ENCODE measurements at places on chromosomes 6 and 20. TPM values are rescaled to one million over a fixed set of nuclear protein-coding genes. Genes with fewer than 3 reads are reported as not detected.

- no peak for DNase-seq
These were observed 61.5 kb upstream of the TMEM181 start for GRCh38 chr6:158498362-158498761.

DNA sequence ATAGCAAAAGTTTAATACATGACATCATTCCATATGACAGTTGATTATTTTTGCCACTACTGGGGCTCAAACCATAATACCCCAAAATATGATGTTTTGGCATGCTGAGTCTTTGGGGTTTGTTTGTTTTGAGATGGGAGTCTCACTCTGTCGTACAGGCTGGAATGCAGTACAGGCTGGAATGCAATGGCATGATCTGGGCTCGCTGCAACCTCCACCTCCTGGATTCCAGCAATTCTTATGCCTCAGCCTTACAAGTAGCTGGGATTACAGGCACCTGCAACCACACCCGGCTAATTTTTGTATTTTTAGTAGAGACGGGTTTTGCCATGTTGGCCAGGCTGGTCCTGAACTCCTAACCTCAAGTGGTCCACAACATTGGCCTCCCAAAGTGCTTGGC, 1.3 kb upstream of the MRS2 start:
- DNase-seq, result no peak

DNA sequence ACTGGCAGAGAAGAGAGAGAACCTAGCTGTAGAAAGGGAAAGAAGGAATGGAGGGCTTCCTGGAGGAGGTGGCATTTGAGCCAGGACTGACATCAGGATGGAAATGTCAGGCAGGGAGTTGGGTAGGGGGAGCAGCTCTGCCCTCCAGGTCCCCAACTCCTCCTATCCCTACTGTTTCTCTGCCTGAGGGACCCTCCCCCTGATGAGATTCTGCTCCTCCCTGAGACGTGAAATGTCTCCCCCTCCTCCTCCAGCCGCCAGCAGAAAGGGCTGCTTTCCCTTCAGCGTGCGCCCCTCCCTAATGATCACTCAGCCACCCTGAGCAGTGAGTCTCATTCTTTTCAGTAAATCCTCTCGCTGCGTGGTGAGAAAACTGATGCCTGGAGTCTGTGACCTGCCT, 40.6 kb downstream of the HLA-DPB1 start:
- no peak for DNase-seq

DNA sequence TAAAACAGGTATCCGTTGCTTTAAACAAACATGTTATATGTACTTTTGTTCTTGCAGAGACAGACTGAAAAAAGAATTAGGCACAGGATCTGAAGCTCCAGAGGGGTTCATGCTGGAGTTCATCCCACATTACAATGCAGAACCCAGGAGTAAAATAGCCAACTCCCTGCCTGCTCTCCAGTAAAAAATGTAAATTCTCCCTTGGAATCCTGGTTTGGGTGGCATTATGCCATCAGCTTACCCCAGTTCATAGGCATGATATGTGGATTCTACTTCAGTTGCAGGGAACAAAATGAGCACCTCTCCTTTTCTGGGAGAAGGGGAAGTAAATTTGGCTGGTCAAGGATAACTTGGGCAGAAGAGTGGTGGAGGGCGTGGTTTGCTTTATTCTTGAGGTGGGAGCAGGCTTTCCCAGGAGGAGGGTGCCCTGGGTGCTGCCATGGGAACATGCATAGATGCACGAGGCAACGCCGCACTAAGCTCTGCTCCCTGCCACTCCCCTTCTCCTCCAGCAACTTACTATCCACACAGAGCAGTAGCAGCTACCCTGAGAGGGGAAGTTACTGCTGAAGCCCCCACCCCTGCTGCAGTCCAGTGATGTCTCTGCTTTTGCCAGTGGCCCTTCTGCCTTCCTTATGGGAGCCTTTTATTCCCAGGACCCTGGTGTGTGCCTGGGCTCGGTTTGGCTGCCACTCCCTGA, 71.6 kb upstream of the GLP1R start:
- no peak for DNase-seq

- no peak for DNase-seq
These were observed 138.0 kb downstream of the CARMIL1 start for GRCh38 chr6:25417046-25417605.

DNA sequence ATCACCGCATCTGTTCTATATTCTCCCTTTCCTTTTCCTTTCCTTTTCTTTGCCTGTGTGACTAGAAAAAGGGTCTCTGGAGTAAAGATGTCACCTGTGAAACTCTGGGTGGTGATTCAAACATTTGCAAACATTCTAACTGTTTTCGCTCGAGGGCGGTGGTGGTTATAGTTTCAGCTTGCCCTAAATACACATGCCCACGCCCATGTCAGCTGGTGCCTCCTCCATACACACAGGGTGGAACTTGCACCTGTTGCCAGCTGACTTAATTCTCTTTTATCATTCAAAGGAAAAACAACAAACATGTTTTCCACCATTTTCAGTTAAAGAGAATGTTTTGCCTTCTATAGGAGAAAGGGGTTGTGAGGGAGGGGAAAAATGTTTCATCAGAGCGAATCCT, 381.9 kb upstream of the ARID1B start:
- peak; percentile 77 for DNase-seq

DNA sequence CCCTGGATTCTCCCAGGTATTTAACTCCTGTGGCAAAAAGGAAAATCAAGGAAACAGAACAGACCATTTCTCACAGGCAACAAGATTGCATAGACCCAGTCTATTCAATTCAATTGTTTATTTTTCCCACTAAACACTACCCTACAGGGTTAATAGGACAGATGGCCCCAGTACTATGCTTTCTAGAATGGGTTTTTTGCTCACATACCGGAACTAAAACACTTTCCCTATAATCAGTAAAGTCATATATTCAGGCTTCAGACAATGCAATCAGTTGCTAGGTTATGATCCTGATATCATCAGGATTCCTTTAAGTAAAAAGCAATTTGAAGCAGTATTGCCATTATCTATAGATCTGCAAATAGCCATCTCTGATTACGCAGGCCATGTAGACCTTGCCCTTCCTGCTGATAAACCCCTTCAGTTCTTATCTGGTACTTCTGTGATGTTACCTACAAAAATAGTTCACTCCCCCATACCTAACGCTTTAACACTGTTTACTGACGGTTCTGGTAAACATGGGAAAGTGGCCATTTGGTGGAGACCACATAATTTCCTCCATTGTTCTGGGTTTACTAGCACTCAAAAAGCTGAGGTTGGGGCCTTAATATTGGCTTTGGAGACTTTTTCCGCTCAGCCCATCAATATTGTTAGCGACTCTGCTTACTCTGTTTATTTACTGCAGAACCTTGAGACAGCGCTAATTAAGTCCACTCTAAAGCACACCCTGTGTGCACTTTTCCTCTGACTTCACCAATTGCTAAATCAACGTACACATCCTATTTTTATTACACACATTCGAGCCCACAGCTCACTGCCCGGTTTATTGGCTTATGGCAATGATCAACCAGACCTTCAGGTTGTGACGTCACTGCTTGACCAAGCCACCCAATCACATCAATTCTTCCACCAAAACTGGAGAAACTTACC, 666.0 kb downstream of the PHF3 start:
- peak; percentile 50 for DNase-seq

DNA sequence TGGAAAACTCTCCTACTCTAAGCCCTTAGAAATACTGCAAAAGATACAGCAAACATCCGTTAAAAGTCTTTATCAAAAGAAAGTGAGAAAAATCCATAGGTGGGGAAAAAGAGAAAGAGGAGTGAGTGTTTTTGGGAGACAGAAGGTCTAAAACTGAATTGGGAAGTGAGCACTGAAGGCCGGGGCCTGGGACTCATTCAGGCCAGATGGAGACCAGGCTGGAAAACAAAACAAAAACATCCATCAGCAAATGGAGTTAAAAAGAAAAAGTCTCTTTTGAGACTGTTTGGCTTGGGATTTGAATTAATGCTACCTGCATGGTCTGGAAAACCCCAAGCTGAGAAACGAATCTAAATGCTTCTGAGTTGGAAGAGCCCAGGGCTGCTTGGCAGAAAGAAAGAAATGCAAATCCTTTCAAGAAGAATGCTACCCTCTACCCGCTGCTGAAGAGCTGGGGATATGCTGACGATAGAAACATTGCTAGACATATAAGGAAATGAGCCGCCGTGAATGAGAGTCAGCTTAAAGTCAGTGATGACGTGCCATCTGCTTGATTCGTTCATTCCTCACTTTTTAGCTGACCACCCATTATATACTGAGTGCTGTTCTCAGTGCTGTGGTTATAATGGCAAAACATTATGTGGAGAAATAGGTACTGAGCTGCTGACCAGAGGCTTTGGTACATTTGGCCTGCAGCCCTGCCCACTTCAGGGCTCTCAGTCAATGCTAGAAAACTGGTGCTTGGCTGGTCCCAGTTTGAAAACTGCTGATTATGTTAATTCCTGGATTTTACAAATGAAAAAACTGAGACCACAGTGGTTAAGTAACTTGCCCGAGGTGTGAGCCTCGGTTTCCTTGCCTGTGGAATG, 28.0 kb upstream of the TULP4 start:
- DNase-seq, result no peak

GRCh38 chr6:112237595-112237994, 16.8 kb downstream of the LAMA4 start:
- peak; percentile 44 for DNase-seq

DNA sequence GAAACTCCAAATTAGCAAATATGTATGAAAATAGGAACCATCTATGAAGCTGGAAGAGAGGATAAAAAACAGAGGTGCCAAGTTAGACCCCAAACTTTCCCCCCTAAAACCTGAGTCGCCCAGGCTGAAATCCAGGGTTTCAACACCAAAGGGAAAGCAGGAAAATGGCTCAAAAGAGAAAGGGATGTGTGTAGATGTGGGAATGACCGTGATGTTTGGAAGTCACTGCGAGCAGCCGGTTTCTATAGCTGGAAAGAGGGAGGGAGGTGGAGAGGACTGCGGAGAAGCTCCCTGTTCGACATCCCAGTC, 4.5 kb downstream of the RING1 start:
- no peak for DNase-seq

DNA sequence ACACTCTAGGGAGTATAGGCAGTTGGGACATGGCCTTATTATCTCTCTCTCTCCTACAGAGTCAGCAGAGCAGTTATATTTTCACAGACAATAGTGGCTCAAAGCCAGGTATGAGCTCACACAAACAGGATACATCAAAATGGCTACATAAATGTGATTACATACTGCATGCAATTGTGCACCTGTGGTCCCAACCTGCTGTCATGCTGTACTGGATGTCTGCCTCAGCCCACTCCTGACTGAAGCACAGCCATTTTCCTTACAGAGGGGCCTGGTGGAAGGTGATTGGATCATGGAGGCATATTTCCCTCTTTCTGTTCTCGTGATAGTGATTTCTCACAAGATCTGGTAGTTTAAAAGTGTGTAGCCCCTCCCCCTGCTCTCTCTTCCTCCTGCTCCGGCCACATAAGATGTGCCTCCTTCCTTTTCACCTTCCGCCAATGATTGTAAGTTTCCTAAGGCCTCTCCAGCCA, 37.0 kb upstream of the SAMHD1 start:
- DNase-seq, result no peak

- DNase-seq, result no peak
These were observed 6.8 kb upstream of the SULF2 start for GRCh38 chr20:47792021-47792618.

DNA sequence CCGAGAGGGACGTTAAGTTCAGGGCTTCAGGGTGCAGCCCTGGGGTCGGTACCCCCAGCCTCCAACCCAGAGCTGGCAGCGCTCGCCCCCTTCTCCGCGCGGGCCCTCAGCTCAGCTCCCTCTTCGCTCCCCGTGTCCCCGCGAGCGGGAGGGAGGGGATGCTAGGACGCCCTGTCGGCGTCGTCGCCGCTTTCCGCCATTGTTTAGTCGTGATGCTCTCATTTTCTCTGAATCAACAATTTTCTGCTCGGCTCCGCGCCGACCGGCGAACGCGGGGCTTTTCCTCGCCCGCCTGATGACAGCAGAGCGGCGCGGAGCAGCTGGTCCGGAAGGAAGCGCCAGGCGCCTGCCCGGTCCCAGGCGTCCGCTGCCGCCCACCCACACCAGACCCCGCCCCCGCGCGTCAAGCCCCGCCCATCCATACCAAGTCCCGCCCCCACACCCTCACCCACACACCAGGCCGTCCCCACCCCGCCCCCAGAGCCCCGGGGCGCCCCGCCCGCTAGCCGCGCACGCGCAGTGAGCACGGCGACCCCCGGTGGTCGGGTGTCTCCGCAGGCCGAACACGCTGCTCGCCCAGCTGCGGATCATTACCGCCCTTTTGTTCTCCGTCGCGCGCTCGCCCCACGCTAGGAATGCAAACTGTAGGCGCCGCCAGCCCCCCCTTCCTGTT, 50.1 kb upstream of the SLC32A1 start:
- peak; percentile 49 for DNase-seq

DNA sequence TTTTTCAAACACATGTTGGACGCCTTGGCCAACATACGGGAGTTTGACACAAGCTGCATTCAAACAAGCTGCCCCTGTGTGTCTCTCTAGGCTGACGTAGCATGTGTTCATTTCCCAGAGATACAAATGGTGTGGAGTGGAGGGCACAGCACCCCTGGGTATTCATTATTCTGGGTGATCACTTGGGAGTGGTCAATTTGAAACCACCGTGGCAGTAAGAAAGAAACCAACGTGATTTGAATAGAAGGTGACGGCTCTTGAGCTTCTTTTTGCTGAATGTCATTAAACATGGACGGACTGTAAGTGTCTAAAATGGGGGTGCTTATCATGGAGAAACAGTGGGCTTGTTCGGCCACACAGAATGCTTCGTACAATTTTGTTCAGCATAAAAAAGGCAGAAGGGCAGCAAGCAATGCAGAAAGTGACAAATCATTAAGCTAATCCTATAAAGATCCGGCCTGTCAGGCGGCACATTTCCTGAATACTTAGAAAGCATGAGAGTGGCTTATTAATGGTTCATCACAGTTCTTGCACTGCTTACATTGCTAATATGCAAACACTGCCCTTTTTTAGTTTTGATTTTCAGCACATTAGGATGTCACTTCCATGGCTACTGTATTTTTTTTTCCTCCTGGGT, 1261.9 kb upstream of the CITED2 start:
- no peak for DNase-seq

MED20 gene
- total RNA-seq, result 15.0 TPM

ANKEF1 gene
- total RNA-seq, result 4.8 TPM

ARHGAP18 gene
- 28.3 TPM for total RNA-seq

PGK2 gene
- not detected for total RNA-seq

KIAA1755 gene
- 0.40 TPM for total RNA-seq
